Stimulated activated CD4-positive, alpha-beta T cell treated with anti-CD3 and anti-CD28 coated beads, Interleukin-2, amount 100 ng/mL, for 48 hours (primary cell): ENCODE measurements at places on chromosomes 16 and 17.

DNA sequence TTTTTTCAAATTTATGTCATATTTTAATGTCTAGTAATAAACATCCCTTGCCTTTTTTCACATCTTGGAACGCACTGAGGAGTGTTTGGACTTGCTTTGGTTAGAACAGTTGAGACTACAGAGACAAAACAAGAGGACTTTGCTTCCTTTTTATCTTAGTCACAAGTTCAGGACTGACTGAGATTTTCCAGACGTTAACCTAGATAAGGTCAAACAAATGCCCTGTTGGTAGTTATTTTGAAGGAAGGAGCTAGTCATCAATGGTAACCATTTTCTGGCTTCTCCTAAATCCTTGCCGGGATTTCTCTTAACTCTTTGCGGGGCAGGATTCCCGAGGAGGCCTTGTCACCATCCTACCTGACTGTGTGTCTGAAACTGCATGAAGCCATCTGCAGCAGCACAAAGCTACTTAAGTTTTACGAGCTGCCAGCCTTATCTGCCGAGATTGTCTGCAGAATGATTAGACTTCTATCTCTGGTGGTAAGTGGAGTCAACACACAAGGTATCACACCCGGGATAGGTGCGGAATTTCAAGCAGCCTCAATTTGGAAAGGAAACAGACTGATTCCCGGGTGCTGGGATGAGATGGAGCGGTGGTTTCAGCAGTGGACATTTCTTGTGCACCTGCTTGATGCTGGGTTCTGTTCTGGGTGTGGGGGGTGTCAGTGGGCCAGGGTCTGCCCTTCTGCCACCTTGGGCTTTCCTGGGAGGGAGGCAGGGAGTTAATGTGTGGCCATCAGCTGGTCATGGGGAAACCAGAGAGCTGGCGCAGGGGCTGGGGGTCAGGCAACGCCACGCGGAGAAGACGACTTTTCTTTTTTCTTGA, 48.3 kb downstream of the RNF213 start:
- no peak for DNase-seq

GRCh38 chr17:33202021-33202420, 91.1 kb downstream of the ASIC2 start:
- no peak for DNase-seq

- DNase-seq: no peak
Observed at GRCh38 chr17:61694095-61694494, 103.1 kb upstream of the NACA2 start.

DNA sequence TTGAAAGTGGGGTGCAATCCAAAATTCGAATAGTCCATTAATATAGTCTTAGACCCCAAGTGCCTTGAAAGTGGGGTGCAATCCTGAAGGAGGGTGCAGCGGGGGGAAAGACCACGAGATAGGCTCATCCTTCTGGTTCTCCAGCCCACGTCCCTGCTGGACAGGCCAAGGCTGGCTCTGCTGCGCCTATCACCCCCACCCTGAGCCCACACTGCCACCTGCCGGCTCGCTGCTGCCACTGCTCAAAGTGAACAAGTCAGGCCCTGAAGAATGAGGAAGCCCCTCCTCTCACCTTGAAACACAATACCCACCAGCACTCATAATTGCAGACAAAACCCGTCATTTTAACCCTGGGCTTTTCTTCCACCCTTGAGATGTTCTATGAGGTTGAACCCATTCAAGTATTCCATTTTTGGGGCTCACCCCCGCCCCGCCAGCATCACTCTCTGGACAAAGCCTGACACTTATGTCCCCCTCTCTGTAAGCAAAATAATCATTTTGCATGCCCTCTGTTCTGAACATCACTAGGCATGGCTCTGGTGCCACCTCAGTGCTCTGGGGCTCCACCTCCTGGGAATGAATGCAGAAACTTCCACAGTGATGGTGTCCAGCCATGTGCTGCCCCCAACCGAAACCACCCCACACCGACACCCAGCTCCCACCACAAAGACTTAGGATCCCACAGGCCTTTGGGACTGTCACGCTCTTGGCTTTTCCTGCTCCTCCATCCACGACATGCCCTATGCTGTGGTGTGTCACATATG, 56.8 kb downstream of the BEAN1 start:
- DNase-seq: peak; percentile 71

GRCh38 chr17:50947782-50948543, 81.8 kb upstream of the TOB1 start:
- no peak for DNase-seq

GRCh38 chr17:44541884-44542581, 15.3 kb upstream of the FZD2 start:
- no peak for DNase-seq

GRCh38 chr17:67526700-67527099, 149.6 kb downstream of the PITPNC1 start:
- DNase-seq: no peak

- no peak for DNase-seq
Observed at GRCh38 chr17:4357030-4357628, 9.3 kb downstream of the UBE2G1 start.

GRCh38 chr16:54140057-54140787, 146.4 kb downstream of the IRX3 start:
- no peak for DNase-seq

- no peak for DNase-seq
Observed at GRCh38 chr16:72932050-72932449, 115.9 kb downstream of the ZFHX3 start.

DNA sequence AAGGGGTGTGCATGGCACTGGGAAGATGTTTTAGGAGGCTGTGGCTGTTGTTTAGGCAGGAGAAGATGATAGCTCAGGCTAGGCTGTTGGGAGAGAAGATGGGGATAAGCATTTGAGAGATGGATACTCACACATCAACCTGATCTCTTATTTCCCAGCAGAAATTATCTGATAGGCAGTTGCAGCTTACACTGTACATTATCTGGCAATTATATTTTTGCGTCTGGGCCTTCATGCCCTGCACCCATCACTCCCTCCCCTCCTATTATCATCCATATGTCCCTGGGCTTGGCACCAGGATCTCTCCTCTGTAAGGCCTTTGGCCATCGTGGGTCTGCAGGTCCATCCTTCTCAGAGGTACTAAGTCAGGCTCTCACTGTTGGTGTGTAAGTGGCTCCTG, 401.0 kb upstream of the EEF2KMT start:
- DNase-seq: no peak

DNA sequence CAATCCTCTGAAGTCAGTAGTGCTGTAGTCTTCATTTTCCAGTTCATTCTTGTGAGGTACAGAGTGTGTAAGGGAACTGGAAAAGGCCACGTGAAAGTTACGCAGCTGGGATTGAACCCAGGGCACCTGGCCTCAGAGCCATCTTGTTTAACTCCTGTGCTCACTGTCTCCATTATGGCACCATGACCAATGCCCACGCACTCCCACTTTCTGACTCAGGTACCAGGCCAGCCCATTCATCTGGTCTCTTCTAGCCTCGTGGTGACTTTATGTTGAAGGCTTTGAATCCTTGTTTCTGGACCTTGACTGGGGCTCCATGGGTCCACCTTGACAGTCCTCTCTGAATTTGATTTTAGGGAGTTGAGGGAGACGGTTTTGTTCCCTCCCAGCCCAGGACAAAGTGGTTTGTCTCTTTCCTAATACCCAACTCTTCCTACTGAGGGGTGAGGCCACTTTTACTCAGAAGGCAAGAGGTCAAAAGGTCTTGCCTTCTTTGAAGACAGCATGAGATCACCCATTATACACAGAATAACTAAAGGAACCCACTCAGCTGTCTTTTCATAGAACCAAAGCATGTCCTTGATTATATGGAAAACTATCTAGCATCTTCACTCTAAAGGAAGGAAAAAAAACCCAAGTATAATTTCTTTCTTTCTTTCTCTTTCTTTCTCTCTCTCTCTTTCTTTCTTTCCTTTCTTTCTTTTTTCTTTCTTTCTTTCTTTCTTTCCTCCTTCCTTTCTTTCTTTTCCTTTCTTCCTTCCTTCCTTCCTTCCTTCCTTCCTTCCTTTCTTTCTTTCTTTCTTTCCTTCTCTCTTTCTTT, 50.0 kb downstream of the OTOA start:
- DNase-seq: no peak

DNA sequence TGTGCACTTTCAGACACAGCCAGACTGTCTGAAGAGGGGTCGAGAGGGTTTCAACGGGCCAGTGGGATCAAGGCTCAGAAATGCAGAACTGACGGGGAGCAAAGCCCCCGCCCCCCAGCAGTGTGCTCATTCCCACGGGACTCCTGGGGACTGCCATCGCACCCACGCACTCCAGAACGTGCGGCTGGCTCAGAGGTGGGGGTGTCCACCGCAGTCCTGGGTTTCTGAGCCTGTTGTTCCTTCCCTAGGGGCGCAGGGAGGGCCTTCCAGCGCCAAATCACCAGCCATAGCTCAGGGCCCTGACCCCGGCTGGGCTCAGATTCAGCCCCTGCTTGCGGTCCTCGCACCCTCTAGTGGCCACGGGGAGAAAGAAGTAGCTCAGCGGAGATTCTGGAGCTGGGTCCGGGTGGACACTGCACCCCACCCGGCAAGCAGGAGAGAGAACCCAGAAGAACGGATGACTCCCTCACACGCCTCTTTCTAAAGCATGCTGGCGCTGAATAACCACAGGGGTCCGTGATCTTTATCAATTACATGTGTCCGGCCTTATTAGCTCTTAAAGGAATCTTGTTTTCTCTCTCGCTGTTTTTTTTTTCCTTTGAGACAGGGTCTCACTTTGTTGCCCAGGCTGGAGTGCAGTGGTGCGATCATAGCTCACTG, 45.0 kb upstream of the USP7 start:
- peak; percentile 66 for DNase-seq
